ENCODE measurements at places on chromosomes 3 and 15.
A peak's percentile ranks its signal among the peaks of the same experiment; 100 is the strongest.

DNA sequence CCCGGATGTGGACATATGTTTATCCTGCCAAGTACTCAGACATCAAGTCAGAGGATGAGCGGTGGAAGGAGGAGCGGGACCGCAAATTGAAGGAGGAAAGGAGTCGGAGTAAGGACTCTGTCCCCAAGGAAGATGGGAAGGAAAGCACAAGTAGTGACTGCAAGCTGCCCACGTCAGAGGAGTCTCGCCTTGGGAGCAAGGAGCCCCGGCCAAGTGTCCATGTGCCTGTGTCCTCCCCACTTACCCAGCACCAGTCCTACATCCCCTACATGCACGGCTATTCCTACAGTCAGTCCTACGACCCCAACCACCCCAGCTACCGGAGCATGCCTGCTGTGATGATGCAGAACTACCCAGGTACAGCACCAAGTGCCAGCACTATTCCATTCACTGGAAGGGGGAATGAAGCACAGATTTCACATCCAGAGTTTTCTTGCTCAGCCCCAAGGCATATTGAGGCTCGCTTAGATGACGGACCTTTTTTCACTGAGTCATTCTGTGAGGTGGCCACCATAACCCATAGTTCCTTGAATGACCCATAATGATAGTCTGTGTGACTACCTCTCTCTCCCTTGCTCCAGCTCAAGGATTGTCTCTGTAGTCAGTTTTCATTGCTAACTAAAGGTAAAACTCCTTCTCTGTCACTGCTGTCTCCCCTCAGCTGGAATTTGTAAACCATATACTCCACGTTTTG, 97.1 kb downstream of the RBPMS2 start:
- no peak for DNase-seq

DNA sequence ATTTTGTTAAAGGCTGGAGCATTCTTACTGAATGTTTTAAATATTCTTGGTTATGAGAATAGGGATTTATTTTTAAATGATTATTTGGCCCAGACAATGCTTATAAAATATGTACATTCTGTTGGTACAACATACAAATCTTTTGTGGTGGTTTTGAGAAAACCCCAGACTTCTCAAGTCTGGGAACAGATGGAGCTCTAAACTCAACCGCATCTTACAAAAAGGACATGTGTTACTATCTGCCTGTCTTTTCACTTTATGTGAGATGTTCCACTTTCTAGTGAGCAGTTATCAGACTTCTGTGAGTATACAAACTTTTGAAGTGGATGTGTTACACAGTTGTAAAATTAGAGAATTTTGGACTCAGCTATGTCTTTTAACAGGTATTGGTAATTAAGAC, 135.5 kb upstream of the RBMS3 start:
- no peak for DNase-seq

DNA sequence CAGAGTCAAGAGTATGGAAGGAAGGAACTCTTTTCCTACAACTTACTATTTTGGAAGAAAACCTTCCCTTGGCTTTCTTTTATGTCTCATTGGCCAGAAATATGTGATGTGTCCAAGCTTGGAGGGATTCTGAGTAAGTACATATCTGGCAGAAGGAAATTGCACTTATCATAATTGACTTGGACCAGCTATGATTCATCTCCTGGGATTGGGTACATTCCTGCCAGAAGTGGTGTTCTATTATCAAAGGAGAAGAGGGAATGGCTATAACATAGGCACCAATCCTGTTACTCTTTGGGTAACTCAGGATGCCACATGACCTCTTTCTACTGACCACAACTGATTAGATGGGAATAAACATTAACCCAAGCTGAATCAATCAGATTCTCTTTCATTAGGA, 13.5 kb upstream of the DAZL start:
- no peak for DNase-seq

DNA sequence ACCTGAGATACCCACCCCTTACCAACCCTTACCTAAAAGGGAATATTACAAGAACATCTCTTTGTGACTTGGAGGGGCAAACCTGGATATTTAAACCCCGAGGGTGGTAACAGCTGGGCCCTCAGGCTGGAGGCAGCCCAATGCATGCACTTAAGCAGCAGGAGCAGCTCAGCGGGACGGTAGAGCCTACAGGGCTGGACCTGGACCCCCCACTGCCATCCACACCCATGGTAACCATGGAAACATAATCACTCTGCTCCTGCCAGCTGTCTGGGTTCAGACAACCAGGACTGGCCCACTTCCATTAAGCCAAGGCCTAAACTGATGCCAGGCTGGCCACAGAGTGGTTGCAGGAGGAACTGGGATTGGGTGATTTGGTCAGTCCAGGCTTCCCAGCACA, 52.8 kb downstream of the ETFA start:
- no peak for DNase-seq

GRCh38 chr3:150495149-150495548, 51.1 kb downstream of the SERP1 start:
- peak; percentile 27 for DNase-seq

GRCh38 chr3:184380185-184380626, 352 bp downstream of the CHRD start:
- no peak for DNase-seq

- no peak for DNase-seq
Measured at GRCh38 chr3:37943631-37944314, 46.8 kb upstream of the VILL start.

DNA sequence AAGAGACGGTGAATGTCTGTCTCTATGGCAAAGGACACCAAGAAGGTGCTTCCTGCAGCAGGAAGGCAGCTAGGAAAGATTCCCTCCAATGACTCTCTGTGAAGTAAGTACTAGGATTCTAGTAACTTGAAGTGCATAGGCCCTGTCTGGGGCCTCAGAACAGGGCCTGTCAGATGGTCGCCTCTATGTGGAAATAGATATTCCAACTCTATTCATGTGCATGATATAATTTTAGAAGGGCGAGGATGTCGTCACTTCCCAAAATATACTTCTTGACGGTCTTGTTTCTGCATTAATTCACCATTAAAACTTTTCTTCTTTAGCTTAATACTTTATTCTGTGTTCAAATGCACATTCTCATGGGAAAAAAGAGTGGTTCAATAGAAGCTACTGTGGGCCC, 167.0 kb downstream of the TLE3 start:
- no peak for DNase-seq

- peak; percentile 6 for DNase-seq
Measured at GRCh38 chr15:62935300-62936081, 107.1 kb upstream of the TPM1 start.

DNA sequence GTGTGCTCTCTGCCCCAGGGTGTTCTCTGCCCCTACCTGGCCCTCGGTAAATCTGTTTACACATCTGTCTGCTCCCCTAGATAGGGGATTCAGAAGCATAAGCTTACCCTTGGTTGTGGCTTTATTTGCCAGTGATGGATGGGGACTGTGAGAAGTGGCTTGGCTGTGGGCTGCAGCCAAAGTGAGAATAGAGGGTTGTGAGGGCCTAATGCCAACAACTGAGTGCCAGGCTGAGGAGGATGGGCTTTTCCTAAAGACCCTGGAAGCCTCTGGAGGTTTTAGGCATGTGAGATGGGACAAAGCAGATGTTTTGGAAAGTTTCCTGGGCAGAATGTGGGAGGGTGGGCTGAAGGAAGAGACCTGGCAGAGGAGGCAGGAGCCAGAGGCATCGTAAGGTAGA, 15.4 kb upstream of the APEH start:
- DNase-seq: no peak

DNA sequence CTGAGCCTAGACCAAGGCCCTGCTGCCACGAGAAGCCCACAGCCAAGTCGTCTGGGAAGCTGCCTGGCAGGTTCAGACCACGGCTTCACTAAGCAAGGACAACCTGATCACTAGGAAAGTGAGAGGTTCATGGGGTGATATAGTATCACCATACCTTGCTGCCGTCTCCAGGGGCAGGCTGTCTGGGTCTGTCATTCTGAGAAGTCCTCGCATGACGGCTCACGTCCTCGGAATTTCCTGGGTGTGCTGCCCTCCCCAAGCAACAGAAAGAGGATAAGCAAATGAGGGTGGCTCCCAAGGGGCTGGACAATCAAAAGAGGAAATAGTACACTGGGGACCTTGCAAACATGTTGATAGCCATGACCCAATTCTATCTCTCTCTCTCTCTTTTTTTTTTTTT, 207.4 kb upstream of the IGF1R start:
- peak; percentile 29 for DNase-seq

- no peak for DNase-seq
Measured at GRCh38 chr3:110995461-110996231, 76.0 kb upstream of the NECTIN3 start.

DNA sequence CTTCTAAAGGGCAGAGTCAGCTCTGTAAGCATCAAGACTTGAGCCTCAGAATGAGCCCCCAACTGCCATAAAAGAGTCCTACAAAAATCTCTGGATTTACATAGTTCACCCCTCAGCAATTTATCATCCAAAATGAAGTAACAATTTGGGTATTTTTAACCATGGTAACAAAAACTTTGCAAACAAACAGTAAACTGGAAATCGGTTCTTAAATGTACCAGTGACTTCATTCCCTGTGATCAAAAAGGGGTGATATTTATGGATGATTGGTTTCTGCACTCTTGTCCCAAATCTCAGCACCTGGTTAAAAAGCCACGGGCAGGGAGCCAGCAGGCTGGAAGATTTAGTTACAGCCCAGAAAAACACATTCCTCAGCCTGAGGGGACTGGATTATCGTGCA, 73.6 kb downstream of the TFG start:
- DNase-seq: no peak

DNA sequence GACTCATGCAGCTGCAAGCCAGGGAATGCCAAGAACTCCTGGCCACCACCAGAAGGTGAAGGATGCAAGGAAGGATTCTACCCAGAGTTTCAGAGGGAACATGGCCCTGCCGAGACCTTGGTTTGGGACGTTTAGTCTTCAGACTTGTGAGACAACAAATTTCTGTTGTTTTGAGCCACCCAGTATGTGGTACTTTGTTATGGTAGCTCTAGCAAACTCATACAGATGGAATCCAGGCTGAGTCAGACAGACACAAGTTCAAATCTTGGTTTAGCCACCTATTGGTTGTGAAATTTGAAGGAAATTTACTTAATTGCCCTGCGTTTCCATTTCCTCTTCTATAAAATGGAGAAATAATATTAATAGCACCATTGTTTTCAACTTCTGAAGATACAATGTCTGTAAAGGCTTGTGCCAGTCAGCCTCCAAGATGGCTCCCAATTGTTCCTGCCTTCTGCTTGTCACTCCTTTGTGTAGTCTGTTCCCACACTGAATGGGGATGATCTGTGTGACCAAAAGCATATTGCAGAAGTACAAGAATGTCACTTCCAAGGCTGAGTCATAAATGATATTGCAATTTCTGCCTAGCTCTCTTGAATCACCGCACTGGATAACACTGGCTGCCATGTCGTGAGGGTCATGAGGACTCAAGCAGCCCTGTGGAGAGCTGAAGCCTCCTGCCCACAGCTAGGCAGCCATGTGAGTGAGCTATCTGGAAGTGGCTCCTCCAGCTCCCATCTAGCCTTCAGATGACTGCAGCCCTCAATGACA, 223.5 kb upstream of the PROK2 start:
- DNase-seq: no peak

DNA sequence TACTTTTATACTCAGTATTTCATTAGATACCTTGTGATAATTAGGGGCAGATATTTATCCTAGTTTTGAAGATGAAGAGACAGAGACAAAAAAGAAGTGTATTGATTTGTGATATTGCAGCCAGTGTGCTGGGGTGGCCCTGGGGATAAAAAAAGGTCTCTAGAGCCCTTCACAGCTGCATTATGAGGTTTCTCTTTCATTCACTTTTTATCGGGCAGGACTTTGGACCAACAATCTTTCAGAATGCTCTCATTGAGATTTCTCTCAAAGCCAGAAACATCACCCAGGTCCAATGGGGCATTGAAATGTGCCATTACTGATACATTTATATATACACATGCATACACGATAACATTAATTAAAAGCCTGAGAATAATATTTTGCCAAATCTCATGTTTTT, 20.5 kb upstream of the SELENOT start:
- DNase-seq: no peak

- DNase-seq: no peak
Measured at GRCh38 chr3:55305696-55306485, 181.2 kb downstream of the WNT5A start.

DNA sequence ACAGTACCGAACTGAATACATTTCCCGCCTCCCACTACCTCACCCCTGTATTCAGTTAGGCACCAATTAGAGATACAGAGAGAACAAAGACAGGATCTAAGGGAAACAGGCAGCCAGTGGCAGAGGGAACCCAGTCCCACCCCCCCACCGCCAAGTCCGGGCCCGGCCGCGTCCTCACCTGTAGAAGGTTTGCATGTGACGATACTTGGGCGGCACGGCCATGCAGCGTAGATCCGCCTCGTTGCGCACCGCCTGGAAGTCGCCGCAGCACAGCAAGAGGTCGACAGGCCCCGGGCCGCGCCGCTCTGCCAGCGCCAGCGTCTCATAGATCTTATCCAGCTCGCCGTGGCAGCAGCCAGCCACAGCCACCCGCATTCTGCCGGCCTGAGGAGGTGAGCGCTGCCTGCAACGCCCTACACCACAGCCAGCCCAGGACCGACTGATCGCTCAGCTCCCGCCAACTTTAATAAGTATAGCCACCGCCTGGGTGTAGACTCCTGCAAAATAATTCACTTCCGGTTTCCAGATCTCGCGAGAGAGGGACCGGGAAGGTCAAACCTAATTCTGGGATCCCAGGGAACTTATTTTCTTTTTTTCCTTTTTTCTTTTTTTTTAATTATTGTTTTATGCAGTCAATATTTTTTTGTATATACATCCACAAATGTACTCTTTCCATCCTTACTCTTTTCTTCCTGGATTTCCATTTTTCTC, at the start of gene DBR1:
DBR1 (minus strand) TSS at position 501 of the 711 bp plus-strand sequence; CDS start at position 375, 126 bp downstream.
- peak; percentile 95 for DNase-seq

GRCh38 chr3:179695672-179696313, 43.0 kb downstream of the USP13 start:
- no peak for DNase-seq

GRCh38 chr15:98382139-98382538, 266.2 kb upstream of the IGF1R start:
- peak; percentile 5 for DNase-seq

GRCh38 chr15:60994963-60995475, 234.1 kb downstream of the RORA start:
- no peak for DNase-seq

DNA sequence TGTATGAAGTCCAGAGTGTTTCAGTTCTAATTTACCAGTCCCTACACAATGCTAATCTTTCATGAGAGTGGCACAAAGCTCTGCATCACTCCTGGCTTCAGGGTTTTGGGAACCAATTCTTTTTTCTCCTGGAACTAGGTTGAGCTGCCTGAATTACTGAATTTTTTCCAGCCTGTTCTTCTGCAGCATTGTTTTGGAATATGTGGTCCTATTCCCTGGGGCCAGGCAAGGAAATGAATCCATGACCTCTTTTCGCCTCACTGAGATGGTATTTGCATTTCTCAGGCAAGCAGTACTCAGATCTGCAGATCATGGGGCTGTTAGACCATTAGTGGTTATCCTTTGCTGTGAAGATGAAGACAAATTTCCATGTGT, 25.6 kb upstream of the GPR171 start:
- DNase-seq: no peak

- no peak for DNase-seq
Measured at GRCh38 chr3:196341137-196341536, 2.9 kb upstream of the TM4SF19 start.

Data from NAMALWA (cell line).